Naive thymus-derived CD8-positive, alpha-beta T cell (primary cell): ENCODE measurements at places on chromosomes 16 and 17.
A peak's percentile ranks its signal among the peaks of the same experiment; 100 is the strongest.

- no peak for DNase-seq
Measured at GRCh38 chr17:68903286-68903685, 51.9 kb downstream of the ABCA8 start.

DNA sequence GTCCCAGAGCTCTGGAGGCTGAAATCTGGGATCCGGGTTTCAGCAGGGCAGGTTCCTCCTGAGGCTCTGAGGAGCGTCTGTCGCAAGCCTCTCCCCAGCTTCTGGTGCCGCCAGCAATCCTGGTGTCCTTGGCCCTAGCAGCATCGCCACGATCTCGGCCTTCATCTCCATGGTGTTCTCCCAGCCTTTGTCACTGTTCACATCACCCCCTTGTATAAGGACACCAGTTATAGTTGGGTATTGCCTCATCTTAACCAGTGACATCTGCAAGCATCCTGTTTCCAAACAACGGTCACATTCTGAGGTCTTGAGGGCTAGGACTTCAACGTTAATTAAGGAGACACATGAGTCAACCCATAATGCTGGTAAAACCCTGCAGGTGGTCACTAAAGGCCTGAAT is 2.8 kb upstream of the PPP1R27 start:
- no peak for DNase-seq

DNA sequence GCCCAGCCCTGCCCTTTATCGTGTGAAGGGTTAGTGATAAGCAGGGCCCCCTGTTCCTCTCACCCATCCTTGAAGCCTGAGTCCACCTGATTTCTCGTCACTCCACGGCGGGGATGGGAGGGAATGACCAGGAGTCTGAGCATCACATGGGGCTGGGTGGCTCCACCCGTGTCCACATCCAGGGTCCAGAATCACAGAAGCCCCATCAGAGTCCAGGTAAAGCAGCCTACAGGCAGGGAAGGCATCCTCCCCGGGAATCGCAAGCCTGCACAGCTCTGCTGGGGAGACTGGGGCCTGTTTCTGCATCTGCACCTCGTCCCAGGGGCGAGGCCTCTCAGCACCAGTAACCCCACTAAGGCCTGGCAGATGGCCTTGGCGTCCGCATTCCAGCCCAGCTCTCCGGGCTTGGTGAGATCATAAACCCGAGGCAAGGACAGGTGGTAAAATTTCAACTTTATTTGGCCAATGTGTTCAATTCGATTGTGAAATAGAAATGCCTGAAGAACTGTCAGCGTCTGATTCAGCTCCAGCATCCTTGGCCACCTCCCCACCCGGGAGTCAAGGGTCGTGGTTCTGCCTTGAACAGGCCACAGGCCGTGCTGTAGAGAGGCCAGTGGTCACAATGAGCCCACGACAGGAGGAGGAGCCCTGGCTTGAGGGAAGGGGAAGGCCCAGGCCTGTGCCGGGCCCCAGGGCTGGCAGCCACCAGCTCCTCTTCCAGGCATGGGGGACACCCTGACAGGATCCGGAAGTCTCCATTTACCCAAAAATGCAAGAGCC is 8.1 kb upstream of the PPP1R27 start:
- DNase-seq = no peak

DNA sequence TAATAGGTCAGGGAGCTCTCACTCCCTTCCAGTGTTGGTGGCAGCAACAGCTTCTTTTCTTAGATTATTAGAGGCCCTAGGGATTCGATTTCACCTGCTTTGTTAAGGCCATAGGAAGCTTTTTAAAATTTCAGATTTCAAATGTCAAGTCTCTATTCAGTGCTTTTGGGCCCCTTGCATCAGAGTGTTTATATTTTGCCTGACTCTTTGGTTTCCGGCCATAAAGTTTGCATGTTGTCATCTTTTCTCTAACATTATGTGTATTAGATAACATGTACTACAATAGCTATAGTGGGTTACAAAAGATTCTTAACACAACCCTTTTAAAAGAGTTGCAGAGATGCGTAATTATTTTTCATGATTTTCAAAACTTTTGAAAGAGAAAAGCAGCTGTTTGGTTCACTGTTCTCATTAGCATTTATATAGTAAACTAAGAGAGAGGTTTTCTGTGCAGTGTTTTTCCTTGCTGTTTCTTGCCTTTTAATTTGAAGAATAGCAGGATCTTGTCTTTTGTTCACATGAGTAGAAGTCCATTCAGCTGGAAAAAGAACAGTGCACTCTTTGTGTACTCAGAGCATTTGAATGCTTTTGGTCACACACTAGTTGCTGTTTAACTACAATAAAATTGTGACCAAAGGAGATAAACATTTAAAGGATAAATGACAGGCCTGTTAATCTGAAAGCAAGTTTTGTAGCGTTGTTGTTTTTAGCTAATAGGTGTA is 52.5 kb downstream of the FTO start:
- no peak for DNase-seq

- peak; percentile 35 for DNase-seq
Measured at GRCh38 chr16:50671644-50672260, 9.4 kb downstream of the SNX20 start.

DNA sequence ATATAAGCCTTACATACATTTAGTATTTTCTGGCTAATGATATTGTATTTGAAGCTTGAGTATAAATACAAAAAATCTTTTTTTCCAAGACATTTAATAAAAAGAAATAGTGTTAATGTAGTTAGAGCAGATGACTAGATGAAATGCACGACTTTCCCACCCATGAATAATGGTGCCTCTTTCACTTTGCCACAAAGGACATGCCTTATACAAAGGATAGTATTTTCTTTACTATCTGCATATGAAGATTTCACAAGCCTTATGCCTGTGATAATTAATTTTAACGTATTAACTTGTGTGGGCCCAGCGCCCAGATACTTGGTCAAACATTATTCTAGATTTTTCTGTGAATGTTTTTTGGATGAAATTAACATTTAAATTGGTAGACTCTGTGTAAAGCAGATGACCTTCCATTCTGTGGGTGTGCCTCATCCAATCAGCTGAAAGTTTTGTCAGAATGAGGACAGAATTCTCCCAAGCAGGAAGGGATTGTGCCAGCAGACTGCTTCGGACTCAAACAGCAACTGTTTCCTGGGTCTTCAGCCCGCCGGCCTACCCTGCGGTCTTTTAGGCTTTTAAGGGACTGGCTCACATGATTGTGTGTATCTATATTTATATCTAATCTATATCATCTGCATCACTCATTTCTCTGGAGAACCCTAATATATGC is 115.4 kb downstream of the USP22 start:
- DNase-seq = no peak

DNA sequence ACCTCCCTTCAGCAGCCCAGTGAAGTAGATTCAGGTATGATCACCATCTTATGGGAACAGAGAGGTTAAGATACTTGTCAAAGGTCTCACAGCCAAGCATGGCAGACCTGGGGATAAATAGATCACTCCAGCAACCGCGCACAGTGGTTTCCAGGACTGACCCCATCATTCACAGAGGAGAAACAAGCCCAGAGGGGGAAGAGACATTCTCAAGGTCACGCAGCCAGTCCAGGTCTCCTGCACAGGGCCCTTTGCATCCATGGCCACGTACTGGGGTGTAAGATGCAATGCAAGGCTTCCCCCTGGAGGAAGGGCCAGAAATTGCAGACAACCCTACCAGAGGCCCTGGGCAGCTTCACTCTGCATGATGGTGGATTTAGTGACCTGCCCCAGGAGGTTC is 19.9 kb downstream of the TLE7 start:
- no peak for DNase-seq

GRCh38 chr17:17693253-17694168 is 12.3 kb downstream of the RAI1 start:
- peak; percentile 19 for DNase-seq

DNA sequence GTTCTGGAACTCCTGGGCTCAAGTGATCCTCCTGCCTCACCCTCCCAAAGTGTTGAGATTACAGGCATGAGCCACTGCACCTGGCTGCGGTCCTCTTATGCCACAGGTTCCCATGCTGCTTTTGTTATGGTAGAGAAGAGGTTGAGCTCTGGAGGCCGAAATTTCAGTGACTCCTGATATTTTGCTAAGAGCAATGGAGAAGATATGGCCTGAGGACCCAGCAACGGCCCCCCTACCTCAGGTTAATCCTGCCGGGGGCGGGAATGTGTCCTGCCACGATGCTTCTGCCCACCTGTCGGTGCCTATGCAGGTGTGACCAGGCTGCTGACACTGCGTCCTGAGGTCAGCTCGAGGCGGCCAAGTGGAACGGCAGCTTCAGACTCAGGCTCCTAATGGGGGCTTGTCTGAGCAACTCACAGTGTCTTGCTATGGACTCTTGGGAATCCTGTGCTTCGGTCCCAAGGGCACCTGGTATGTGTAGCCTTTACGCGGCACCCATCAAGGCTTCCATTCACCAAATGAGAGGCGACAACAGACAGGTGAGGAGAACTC is 7.6 kb upstream of the SEC14L1 start:
- DNase-seq = no peak

DNA sequence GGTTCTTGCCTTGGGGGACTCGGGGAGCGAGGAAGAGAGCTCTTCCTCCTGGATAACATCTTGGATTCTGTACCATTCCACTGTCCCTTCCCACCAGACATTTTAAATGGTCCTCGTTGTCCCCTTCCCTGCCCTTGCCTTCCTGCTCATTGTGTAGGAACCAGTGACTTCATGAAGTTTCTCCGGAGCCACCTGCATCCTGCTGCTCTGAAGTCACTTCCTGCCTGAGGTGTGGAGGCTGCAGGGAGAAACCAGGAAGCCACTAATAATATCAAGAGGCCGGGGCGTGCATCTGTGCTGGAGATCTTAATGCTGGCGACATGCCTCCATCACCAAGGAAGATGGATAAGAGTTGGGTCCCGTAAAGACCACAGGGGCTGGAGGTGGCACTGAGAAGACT is 6.2 kb upstream of the SLC16A13 start:
- no peak for DNase-seq

DNA sequence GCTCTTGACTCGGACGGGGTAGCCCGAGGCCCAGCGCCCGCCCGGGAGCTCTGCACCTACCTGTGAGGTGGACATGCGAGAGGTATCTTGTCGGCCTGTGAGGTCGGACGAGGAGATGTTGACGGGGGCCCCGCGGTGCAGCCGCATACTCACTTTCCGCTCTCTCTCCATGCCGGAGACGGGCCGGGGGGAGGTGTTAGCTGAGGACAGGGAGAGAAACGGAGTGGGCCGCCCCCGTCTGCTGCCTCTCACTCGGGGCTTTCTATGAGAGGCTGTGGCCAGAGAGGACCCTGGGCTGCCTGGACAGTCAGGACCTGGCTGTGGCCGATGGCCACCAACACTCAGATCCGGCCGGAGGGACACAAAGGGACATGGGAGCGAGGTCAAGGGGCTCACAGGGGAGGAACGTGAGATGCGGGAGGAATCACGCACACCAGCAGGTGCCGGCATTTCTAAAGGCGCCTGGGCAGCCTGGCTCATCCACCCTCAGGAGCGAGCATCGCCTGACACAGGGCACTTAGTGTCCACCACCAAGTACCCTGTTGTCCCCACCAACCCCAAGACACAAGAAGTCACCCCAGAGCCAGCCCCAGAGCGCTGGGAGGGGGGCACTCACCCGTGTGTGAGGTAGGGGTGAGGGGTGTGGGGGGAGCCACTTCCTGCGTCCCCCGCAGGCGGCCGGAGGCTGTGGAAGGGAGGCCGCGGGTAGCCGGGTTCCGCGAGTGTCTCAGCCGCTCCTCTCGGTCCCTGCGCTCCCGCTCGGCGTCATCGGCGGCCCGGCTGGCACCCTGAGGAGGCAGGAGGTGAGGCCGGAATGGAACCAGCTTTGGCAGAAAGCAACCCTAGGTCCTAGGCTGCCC is 20.2 kb downstream of the SLC16A3 start:
- DNase-seq = no peak

- DNase-seq = no peak
Measured at GRCh38 chr17:13346081-13346533, 255.6 kb downstream of the HS3ST3A1 start.

GRCh38 chr16:27774779-27775178 is 224.8 kb downstream of the KATNIP start:
- no peak for DNase-seq

- no peak for DNase-seq
Measured at GRCh38 chr16:88754109-88754911, 30.7 kb downstream of the PIEZO1 start.

- DNase-seq = no peak
Measured at GRCh38 chr16:68902003-68902968, 59.0 kb downstream of the TANGO6 start.

DNA sequence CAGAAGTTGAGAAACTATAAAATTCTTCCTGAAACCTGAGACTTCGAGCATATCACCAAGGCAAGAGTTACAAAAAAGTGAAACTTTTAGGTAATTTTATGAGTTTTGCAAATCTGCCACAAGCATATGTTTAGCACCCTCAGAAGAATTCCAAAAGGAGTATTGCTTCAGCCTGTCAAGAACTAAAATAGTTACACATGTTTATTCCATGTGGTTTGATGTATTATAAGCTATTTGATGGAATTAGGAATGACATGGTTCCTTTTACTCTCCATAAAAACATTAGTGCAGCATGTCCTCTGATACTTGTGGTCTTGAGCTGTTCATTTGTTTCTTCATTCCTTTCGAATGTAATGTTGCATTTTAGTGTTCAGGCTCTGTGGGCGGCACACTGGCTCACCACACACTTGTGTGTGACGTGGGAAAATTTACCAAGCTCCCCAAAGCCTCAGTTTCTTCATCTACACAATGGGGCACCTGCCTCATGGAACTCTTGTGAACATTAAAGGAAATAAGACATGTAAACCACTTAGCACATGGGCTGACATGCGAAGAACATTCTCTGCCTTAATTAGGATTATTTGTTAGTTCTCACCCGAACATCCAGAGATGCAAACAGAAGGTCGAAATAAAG is 204.2 kb upstream of the FOXF1 start:
- no peak for DNase-seq

- DNase-seq = no peak
Measured at GRCh38 chr17:14107889-14108288, 38.6 kb downstream of the COX10 start.

DNA sequence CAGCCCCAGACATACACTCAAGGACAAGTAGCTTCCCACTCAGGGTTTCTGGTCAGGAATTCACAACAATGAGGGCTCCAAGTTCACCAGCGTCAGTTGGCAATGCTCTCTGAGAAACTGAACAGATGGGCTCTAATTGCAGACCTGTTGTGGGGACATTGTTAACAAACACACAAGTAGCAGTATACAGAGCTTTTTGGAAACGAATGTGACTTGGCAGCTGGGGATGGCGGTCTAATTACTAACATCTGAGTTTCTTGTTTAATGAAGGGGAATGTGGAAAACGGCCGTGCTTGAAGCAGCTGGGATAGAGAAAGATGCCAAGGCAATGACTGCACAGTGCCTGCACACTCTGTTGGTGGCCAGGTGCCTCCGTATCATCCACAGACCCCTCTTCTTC is 316.1 kb upstream of the IRX3 start:
- no peak for DNase-seq

- DNase-seq = no peak
Measured at GRCh38 chr17:71339206-71339605, 781.6 kb upstream of the SOX9 start.

GRCh38 chr16:49012961-49013726 is 268.5 kb downstream of the CBLN1 start:
- DNase-seq = no peak

GRCh38 chr17:75601057-75601987 is 13.7 kb downstream of the MYO15B start:
- peak; percentile 46 for DNase-seq
